SJCRH30 (cell line): ENCODE measurements at places on chromosomes 13 and 19. TPM values are rescaled to one million over a fixed set of nuclear protein-coding genes. Genes with fewer than 3 reads are reported as not detected.

MUC16 gene
- not detected in 2 replicates for total RNA-seq

TLE6 gene
- total RNA-seq = 2.6 TPM in 2 replicates

FBN3 gene
- total RNA-seq = 0.02 TPM in 1 of 2 replicates, not detected in the other

TMEM59L gene
- 0.20 TPM in 1 of 2 replicates, not detected in the other for total RNA-seq

HCST gene
- total RNA-seq = not detected in 2 replicates

FXYD1 gene
- total RNA-seq = not detected in 2 replicates

SMIM44 gene
- total RNA-seq = not detected in 2 replicates

HS6ST3 gene
- total RNA-seq = 0.02 and 0.08 TPM in 2 replicates

GRCh38 chr13:91648012-91648411 is 249.6 kb downstream of the GPC5 start:
- DNase-seq = no peak

- DNase-seq = no peak
These were observed 2.5 kb upstream of the FBXL3 start for GRCh38 chr13:77029436-77029835.

DNA sequence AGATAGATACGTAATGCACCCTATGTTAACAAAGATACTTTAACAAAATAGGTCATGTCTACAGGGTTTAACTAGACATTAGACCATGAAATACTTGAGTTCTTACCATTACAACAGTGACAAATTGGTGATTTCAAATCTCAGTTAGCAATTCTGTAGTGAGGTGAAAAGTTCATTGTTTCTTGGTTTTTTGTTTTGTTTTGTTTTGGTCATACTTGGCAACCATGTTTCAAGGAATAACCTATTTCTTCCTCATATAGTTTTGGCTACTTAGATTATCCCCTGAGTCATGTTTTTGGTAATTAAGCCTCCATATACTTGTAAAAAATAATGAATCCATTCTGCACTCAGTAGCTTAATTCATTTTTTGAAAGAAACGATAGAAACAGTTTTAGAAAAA is 1200.4 kb downstream of the DIAPH3 start:
- no peak for DNase-seq

DNA sequence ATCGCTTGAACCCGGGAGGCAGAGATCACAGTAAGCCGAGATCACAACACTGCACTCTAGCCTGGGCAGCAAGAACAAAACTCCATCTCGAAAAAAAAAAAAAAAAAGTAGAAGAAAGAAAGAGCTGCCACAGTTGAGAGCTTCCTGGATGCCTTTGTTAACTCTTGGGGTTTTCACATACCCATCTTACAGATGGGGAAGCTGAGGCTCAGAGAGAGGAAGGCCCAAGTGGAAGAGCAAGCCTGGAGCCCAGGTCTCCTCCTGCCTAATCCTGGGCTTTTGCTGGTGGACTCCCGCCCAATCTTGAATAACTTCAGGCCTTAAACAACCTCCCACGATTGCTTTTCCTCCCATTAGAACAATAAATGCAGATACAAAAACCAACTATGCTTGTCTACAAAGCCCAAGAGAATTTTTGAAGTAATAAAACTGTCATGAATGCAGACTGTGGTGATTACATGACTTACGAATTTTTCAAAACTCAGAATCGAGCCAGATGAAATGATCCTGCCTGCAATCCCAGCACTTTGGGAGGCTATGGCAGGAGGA is 41.7 kb downstream of the LTBP4 start:
- no peak for DNase-seq

DNA sequence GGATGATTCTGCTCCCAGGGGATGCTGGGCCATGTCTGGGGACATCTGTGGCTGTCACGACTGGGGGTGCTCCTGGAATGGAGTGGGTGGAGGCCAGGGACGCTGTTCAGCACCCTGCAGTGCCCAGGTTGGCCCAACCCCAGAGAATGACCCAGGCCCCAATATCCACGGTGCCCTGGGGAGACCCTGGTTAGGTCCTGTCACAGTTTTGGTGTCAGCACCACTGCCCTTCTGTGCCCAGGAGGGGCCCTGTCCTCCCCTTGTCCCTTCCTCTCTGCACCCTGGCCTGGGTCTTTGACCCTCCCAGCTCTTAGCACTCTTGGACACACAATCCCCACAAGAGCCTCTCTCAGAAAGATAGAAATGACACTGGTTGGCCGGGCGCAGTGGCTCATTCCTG is 85.3 kb downstream of the GADD45B start:
- no peak for DNase-seq

GRCh38 chr19:45954156-45954555 is 19.5 kb downstream of the NOVA2 start:
- DNase-seq = no peak

DNA sequence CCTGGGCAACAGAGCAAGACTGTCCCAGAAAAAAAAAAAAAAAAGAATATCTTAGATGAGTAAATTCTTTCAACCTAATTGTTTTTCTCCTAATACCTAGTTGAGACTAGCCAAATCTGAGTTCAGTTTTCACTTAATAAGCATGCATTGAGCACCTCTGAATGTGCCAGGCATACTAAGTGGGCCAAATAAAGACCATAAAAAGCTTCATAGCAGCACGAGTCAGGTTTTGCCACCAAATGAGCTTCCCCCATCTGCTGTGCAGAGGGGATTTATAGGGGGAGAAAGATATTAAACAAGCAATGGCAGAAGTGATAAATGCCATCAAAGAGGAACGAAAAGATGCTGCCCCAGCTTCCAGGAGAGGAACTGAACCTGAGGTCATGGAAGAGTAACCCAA is 11.4 kb downstream of the THSD1 start:
- DNase-seq = no peak

- DNase-seq = no peak
These were observed 20.9 kb downstream of the CEBPA start for GRCh38 chr19:33281296-33281926.

- DNase-seq = no peak
These were observed 278.7 kb upstream of the KLHL1 start for GRCh38 chr13:70386919-70387318.

DNA sequence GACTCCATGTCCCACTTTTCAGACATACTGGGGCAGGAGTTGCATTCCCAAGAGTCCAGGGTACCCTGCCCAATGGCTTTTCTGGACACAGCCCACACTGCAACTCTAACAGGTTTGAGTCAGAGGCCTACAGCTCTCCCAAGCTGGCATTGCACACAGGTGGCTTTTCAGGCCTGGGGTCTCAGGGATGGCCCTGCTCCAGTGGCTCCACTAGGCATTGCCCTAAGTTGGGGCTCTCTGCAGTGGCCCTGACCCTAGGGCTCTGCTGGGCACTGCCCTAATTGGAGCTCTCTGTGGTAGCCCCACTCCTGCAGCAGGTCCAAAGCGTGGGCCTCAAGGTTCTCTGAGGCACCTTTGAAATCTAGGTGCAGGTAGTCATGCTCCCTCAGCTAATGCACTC is 408.8 kb downstream of the SUCLA2 start:
- DNase-seq = no peak

GRCh38 chr13:59519819-59520218 is 643.9 kb downstream of the DIAPH3 start:
- DNase-seq = no peak
